H9 (cell line): ENCODE measurements at places on chromosomes 1 and 21.

GRCh38 chr21:25964015-25964414 lies 206.6 kb downstream of the APP start:
- H3K4me3 ChIP-seq: no peak overlapping the region
- H3K27ac ChIP-seq: no peak overlapping the region
- H3K36me3 ChIP-seq: peaks cover 35% of the 10 kb centered on the region

DNA sequence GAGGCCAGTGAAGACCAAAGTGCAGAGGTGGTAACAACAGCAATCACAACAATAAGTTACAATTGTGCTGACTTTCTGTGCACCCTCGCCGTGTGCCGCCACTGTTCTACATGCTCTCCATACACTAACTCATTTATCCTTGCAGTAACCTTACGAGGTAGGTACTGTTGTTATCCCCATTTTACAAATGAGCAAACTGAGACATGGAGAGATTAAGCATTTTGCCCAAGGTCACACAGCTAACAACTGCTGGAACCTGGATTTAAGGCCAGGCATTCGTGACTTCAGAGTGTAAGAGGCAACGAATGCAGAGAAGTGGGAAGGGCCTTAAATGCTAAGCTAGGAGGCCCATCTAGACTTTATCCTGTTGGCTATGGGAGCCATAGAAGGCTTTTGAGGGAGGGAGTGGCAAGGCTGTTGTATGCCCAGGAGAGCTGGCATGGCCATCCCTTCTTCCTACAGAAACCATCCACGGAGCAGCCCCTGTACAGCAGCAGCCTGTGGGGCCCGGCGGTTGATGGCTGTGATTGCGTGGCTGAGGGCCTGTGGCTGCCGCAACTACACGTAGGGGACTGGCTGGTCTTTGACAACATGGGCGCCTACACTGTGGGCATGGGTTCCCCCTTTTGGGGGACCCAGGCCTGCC lies 36.6 kb downstream of the AZIN2 start:
- H3K4me1 ChIP-seq: no peaks in the 10 kb centered on the region
- no peak overlapping the region for H3K4me3 ChIP-seq
- no peak for DNase-seq

DNA sequence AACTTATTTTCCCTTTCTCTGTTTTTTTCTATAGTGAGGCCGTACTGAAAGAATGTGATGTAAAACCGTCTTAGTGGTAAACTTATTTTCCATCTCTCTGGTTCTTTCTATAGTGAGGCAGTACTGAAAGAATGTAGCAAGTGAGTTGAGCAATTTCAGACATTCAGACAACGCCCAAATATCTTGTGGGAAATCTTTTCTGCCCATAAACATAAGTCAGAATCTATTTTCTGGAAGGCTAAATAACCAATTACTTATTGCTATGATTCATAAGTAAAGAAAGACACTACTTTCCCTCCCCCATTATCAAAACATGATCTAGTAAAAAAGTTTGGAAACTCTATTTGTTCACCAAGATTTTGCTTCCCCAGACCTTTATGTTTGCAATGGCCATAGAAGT lies 18.8 kb upstream of the SCCPDH start:
- H3K36me3 ChIP-seq: peaks cover 1% of the 10 kb centered on the region; the same call in 2 of the 3 replicates
- no peaks in the 10 kb centered on the region for H3K4me1 ChIP-seq
- DNase-seq: no peak
- H3K27ac ChIP-seq: no peak overlapping the region
- no peak overlapping the region for H3K4me3 ChIP-seq

DNA sequence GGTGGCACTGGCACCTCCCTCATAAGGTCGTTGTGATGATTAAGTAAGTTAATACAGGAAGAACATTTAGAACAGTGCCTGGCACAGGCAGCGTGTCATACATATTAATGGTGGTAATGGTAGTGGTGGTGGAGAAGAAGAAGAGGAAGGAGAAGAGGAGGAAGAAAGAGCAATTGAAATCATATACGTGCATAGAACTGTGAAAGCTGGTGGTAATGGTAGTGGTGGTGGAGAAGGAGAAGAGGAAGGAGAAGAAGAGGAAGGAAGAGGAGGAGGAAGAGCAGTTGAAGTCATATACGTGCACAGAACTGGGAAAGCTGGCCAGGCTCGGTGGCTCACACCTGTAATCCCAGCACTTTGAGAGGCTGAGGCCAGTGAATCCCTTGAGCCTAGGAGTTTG lies 121.3 kb upstream of the HOOK1 start:
- H3K27ac ChIP-seq: no peak overlapping the region
- DNase-seq: no peak
- H3K36me3 ChIP-seq: peaks cover 2% of the 10 kb centered on the region; the same call in 1 of the 2 replicates
- H3K27me3 ChIP-seq: no peaks in the 10 kb centered on the region

- peaks cover 5% of the 10 kb centered on the region for H3K4me1 ChIP-seq
- no peaks in the 10 kb centered on the region for H3K27me3 ChIP-seq
- H3K4me3 ChIP-seq: no peak overlapping the region
- H3K27ac ChIP-seq: no peak overlapping the region
- DNase-seq: no peak
Observed at GRCh38 chr1:118918940-118919259, 69.2 kb downstream of the TBX15 start.

DNA sequence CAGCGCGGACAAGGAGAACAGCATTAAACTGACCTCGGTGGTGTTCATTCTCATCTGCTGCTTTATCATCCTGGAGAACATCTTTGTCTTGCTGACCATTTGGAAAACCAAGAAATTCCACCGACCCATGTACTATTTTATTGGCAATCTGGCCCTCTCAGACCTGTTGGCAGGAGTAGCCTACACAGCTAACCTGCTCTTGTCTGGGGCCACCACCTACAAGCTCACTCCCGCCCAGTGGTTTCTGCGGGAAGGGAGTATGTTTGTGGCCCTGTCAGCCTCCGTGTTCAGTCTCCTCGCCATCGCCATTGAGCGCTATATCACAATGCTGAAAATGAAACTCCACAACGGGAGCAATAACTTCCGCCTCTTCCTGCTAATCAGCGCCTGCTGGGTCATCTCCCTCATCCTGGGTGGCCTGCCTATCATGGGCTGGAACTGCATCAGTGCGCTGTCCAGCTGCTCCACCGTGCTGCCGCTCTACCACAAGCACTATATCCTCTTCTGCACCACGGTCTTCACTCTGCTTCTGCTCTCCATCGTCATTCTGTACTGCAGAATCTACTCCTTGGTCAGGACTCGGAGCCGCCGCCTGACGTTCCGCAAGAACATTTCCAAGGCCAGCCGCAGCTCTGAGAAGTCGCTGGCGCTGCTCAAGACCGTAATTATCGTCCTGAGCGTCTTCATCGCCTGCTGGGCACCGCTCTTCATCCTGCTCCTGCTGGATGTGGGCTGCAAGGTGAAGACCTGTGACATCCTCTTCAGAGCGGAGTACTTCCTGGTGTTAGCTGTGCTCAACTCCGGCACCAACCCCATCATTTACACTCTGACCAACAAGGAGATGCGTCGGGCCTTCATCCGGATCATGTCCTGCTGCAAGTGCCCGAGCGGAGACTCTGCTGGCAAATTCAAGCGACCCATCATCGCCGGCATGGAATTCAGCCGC lies 2.5 kb downstream of the S1PR1 start:
- no peak overlapping the region for H3K4me3 ChIP-seq
- DNase-seq: no peak
- peaks cover 14% of the 10 kb centered on the region; the same call in 1 of the 2 replicates for H3K27me3 ChIP-seq
- H3K36me3 ChIP-seq: peaks cover 5% of the 10 kb centered on the region
- H3K4me1 ChIP-seq: peaks cover 2% of the 10 kb centered on the region; the same call in 1 of the 2 replicates
- no peak overlapping the region for H3K27ac ChIP-seq
